ENCODE measurements at places on chromosomes 7 and 10.

- no peaks in the 10 kb centered on the region for H3K4me1 ChIP-seq
- H3K27me3 ChIP-seq: no peaks in the 10 kb centered on the region
- H3K27ac ChIP-seq: no peak overlapping the region
- DNase-seq: no peak
- no peak overlapping the region for H3K4me3 ChIP-seq
Observed at GRCh38 chr10:111186358-111186757, 109.5 kb downstream of the ADRA2A start.

- H3K36me3 ChIP-seq: no peaks in the 10 kb centered on the region
- peaks cover 14% of the 10 kb centered on the region for H3K27me3 ChIP-seq
- H3K4me1 ChIP-seq: no peaks in the 10 kb centered on the region
- H3K27ac ChIP-seq: no peak overlapping the region
- H3K4me3 ChIP-seq: no peak overlapping the region
Observed at GRCh38 chr7:31082447-31082846, 30.3 kb downstream of the ADCYAP1R1 start.

GRCh38 chr7:151339651-151340382, 1.8 kb upstream of the NUB1 start:
- H3K4me1 ChIP-seq: peaks cover 5% of the 10 kb centered on the region
- no peak for DNase-seq
- H3K4me3 ChIP-seq: no peak overlapping the region
- H3K27ac ChIP-seq: no peak overlapping the region
- H3K36me3 ChIP-seq: peaks cover 3% of the 10 kb centered on the region

- H3K36me3 ChIP-seq: no peaks in the 10 kb centered on the region
- no peak overlapping the region for H3K4me3 ChIP-seq
- no peak for DNase-seq
Observed at GRCh38 chr10:128751284-128751683, 625.1 kb upstream of the MKI67 start.

DNA sequence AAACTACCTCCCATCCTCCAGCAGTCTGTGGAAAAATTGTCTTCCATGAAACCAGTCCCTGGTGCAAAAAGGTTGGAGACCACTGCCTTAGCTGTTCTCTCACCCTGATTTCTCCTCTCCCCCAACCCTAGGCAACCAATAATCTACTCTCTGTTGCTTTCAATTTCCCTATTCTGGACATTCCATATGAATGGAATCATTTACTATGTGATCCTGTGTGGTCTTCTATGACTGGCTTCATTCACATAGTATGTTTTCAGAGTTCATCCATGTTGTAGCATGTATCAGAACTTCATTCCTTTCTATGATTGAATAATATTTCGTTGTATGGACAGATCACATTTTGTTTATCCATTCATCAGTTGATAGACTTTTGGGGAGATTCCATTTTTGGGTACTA, 38.3 kb upstream of the DLG5 start:
- no peak overlapping the region for H3K4me3 ChIP-seq
- no peaks in the 10 kb centered on the region for H3K36me3 ChIP-seq
- no peaks in the 10 kb centered on the region for H3K27me3 ChIP-seq
- H3K4me1 ChIP-seq: peaks cover 12% of the 10 kb centered on the region

GRCh38 chr10:11936389-11937152, 106.0 kb downstream of the UPF2 start:
- no peak overlapping the region for H3K27ac ChIP-seq
- no peak overlapping the region for H3K4me3 ChIP-seq
- DNase-seq: peak; percentile 9
- peaks cover 27% of the 10 kb centered on the region for H3K36me3 ChIP-seq

GRCh38 chr7:151010307-151011096, 13.8 kb downstream of the ATG9B start:
- peak overlapping the region; percentile 28 for H3K4me3 ChIP-seq
- H3K27ac ChIP-seq: peak overlapping the region; percentile 43
- no peaks in the 10 kb centered on the region for H3K27me3 ChIP-seq
- peaks cover 49% of the 10 kb centered on the region for H3K4me1 ChIP-seq
- no peaks in the 10 kb centered on the region for H3K36me3 ChIP-seq

DNA sequence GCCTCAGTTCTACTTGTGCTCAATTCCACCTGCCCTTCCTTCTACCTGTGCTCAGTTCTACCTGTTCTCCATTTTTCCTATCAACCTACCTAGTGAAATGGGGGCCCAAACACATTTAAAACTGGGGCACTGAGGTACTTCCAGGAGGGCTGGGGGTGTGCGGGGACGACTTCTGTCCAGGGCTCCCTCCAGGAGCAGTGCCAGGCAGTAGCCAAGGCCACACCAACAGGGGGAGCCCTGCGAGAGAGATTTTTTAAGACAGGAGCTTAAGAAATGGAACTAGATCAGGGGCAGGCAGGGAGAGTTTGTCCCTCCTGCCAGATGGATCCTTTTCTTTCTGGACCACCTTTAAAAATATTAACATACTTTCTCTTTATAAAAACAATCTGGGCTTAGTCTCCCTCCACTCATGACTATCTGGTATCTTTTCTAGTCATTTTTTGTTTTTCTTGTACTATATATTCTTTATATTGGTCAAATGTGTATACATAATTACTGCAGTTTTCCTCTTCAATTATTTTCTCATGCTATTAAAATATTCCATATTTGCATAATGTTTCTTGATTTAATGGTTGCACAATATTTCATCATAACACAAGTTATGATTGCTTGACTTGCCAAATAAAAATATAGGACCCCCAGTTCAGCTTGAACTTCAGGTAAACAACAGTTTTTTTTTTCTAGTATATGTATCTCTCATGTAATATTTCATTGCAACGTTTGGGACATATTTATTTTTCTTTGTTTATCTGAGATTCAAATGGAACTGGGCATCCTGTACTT, 47.3 kb upstream of the INSYN2A start:
- H3K27ac ChIP-seq: no peak overlapping the region
- H3K4me1 ChIP-seq: no peaks in the 10 kb centered on the region
- H3K36me3 ChIP-seq: peaks cover 7% of the 10 kb centered on the region

- H3K4me1 ChIP-seq: no peaks in the 10 kb centered on the region
- H3K36me3 ChIP-seq: no peaks in the 10 kb centered on the region
- no peak overlapping the region for H3K27ac ChIP-seq
Observed at GRCh38 chr10:66931949-66932343, 6.1 kb downstream of the LRRTM3 start.

GRCh38 chr7:108329514-108329913, 126.7 kb downstream of the NRCAM start:
- H3K36me3 ChIP-seq: no peaks in the 10 kb centered on the region
- H3K27me3 ChIP-seq: no peaks in the 10 kb centered on the region
- no peak for DNase-seq
- peaks cover 3% of the 10 kb centered on the region for H3K4me1 ChIP-seq
- no peak overlapping the region for H3K27ac ChIP-seq

DNA sequence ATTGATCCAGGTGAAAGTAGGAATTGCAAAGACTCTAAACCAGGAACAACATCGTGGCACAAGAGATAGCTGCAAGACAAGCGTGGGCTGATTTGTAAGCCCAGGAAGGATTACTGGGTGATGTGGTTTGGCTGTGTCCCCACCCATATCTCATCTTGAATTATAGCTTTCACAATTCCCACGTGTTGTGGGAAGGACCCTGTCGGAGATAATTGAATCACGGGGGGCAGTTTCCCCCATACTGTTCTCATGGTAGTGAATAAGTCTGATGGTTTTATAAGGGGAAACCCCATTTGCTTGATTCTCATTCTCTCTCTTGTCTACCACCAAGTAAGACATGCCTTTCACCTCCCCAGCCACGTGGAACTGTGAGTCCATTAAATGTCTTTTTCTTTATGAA, 59.5 kb downstream of the ST8SIA6 start:
- no peak overlapping the region for H3K27ac ChIP-seq
- H3K27me3 ChIP-seq: no peaks in the 10 kb centered on the region
- no peak for DNase-seq

DNA sequence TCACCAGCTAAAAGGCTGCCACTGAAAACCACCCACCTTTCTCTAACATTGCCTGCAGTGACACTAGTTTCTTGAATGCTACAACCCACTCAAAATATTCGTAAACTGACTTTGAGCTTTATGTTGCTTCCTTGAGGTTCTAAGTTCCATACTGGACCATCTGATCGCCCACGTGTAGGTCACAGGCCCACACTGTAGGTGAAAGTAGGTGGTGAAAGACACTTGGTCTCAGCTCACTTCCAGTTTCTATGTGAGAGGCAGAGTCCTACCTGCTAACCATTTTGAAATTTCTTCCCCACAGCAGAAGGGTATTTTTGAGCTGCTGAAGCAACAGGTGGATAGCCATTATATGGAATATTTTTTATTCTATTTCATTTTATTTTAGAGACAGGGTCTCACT, 97.3 kb downstream of the MYO3A start:
- H3K27me3 ChIP-seq: no peaks in the 10 kb centered on the region
- H3K4me3 ChIP-seq: no peak overlapping the region
- no peak for DNase-seq
- H3K4me1 ChIP-seq: no peaks in the 10 kb centered on the region
- no peaks in the 10 kb centered on the region for H3K36me3 ChIP-seq
- H3K27ac ChIP-seq: no peak overlapping the region

- H3K4me1 ChIP-seq: no peaks in the 10 kb centered on the region
- H3K36me3 ChIP-seq: no peaks in the 10 kb centered on the region
- H3K27me3 ChIP-seq: no peaks in the 10 kb centered on the region
- H3K27ac ChIP-seq: no peak overlapping the region
Observed at GRCh38 chr10:65350611-65351010, 1575.2 kb upstream of the LRRTM3 start.

- H3K36me3 ChIP-seq: no peaks in the 10 kb centered on the region
- no peaks in the 10 kb centered on the region for H3K27me3 ChIP-seq
- H3K4me1 ChIP-seq: no peaks in the 10 kb centered on the region
- H3K27ac ChIP-seq: no peak overlapping the region
Observed at GRCh38 chr10:33309406-33309805, 25.1 kb downstream of the NRP1 start.

- H3K27ac ChIP-seq: no peak overlapping the region
- peaks cover 97% of the 10 kb centered on the region for H3K27me3 ChIP-seq
- H3K4me1 ChIP-seq: peaks cover 4% of the 10 kb centered on the region
- DNase-seq: peak; percentile 40
- H3K36me3 ChIP-seq: no peaks in the 10 kb centered on the region
Observed at GRCh38 chr10:101237081-101237981, 8.1 kb upstream of the LBX1 start.

DNA sequence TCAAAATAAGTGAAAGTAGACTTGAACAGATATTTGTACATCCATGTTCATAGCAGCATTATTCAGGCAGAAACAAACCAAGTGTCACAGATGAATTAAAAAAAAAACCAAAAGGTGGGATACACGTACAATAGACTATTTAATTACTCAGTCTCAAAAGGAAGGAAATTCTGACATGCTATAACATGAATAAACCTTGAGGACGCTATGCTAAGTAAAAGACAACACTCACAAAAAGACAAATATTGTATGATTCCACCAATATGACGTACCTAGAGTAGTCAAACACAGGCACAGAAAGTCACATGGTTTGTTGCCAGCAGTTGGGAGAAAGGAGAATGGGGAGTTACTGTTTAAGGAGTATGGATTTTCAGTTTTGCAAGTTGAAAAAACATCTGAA, 18.0 kb upstream of the CFAP70 start:
- no peaks in the 10 kb centered on the region for H3K27me3 ChIP-seq
- no peak overlapping the region for H3K27ac ChIP-seq
- no peaks in the 10 kb centered on the region for H3K4me1 ChIP-seq
- peaks cover 33% of the 10 kb centered on the region for H3K36me3 ChIP-seq

DNA sequence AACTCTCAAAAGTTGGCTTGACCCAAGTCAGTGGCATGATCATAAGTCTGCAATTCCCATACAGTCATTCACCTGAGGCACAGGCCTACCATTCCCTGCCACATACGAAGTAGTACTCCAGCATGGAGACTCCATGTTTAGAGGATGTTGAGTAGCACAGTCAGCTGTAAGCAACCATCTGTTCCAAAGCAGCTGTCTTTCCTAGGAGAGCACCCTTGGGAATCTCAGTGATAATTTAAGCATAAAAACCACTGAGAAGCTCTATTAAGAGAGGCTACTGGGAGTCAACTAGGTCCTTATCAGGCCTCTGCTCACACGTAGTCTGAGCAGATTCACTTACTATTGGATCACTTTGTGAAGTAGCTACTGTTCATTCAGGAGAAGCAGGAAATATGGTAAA, 61.6 kb upstream of the UNC5B start:
- H3K4me1 ChIP-seq: no peaks in the 10 kb centered on the region
- H3K4me3 ChIP-seq: no peak overlapping the region
- no peaks in the 10 kb centered on the region for H3K36me3 ChIP-seq
- peaks cover 2% of the 10 kb centered on the region for H3K27me3 ChIP-seq
- H3K27ac ChIP-seq: no peak overlapping the region

DNA sequence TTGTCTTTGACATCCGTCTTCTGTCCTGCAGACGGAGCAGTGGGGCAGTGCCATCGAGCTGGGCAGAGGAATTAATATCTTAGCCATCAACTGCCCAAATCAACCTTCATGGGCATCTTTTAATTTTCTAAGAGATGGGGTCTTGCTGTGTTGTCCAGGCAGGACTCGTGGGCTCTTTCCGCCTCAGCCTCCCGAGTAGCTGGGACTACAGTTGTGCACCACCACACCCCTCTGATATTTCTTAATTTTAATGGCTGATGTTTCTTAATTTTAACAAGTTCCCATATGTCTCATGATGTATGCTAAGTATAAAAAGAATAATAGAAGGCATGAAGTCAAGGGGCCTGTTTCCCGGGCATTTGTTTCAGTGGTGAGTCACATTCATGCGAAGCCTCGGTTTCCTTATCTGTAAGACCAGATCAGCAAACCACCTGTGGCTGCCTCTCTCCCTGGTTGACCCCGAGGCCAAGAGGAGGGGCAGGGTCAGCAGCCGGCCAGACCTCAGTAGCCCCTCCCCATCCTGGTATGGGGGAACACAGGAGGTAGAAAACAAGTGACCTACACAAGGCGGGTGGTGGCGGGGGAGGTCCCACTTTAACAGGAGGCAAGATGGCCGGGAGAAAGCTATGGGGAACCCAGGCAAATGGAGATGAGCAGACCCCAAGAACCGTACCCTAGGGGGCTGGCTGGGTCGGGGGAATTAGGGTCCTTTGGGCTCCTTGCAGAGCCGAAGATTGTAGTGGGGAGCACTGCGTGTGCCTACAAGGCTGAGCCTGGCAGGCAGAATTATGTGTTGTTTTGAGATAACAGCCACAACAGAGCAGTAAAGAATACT, 85.5 kb downstream of the CUX1 start:
- no peak overlapping the region for H3K4me3 ChIP-seq
- H3K27ac ChIP-seq: no peak overlapping the region
- DNase-seq: no peak
- H3K4me1 ChIP-seq: no peaks in the 10 kb centered on the region
- no peaks in the 10 kb centered on the region for H3K27me3 ChIP-seq
- peaks cover 6% of the 10 kb centered on the region for H3K36me3 ChIP-seq

DNA sequence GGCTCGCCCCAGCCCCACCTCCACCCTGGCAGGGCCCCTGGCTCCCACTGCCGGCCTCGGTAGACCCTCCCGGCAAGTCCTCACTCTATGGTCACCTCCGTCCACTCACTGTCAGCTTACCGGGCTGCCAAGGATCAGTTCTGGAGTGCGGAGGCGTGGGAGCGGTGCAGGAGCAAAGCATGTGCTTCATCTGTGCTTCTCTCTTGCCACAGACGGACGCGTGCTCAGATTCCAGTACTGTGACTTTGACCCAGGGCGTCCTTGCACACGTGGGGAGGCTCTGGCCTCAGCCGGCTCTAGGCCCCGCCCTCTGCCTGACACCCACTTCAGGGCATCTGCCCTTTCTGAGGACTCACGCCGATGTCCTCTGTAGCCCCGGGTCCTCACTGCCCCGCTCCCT, 547.5 kb upstream of the FOXK1 start:
- peaks cover 24% of the 10 kb centered on the region for H3K4me1 ChIP-seq
- H3K27me3 ChIP-seq: no peaks in the 10 kb centered on the region
- peaks cover 7% of the 10 kb centered on the region for H3K36me3 ChIP-seq
- DNase-seq: peak; percentile 94
